CD4-positive, alpha-beta T cell treated with Interleukin-4 for 4 hours (primary cell): ENCODE measurements at places on chromosomes 6 and 20.

GRCh38 chr20:43189554-43190331, at the start of gene PTPRT:
Gene PTPRT, minus strand, starts transcription at chr20:43189906. Its CDS starts 173 bp downstream, at chr20:43189733.
- no peak for DNase-seq

DNA sequence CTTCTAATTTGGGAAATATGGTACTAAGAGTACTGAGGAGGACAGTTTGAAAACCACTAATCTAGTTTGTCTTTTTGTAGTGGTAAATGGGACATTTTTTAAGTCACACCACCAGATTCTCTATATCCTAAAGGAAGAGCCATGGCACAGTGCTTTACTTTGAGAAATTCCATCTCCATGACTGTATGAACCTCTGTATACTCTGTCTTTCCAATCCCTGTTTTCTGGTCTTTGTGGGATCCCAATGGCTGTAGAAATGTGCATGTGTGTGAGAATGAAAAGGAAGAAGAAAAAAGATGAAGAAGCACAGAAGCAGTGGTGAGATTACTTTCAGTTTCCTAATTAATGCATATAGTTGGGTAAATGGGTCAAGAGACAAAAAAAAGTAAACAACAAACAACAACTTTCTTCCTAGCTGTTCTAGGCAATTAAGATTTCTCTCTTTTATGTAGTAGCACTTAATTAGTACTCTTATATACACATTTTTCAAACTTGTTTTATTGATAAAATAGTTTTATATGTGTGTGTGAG, 141.2 kb upstream of the HCRTR2 start:
- DNase-seq, result no peak

- no peak for DNase-seq
Measured at GRCh38 chr6:146312608-146313007, 231.0 kb upstream of the RAB32 start.

DNA sequence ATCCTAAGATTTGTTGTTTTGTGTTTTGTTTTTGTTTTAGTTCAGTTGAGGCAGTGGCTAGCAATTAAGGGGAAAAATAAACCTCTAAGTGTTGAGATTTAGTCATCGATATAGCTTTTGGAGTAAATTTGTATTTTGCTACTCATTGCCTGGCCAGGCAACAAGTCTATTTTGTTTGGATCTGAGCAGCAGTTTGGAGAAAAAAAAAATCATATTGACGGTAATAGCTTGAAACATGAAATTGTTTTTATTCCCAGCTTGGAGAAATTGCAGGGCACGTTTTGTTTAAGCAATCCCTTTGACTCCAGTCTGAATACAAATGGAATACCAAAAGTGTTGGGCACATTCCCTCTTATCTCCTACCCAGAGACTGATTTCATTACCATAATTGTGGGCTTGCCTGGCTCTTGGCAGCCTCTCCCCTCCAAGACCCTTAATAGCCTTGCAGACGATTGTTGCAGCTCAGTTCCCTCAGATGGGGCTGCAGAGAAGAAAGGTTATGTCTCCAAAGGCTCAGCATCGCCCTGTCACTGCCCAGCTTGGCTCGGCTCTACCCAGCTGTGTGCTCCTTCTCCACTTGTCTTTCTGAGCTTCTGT, 56.0 kb downstream of the ISM1 start:
- DNase-seq, result no peak

- DNase-seq, result no peak
Measured at GRCh38 chr6:120785459-120786086, 548.7 kb downstream of the TBC1D32 start.

DNA sequence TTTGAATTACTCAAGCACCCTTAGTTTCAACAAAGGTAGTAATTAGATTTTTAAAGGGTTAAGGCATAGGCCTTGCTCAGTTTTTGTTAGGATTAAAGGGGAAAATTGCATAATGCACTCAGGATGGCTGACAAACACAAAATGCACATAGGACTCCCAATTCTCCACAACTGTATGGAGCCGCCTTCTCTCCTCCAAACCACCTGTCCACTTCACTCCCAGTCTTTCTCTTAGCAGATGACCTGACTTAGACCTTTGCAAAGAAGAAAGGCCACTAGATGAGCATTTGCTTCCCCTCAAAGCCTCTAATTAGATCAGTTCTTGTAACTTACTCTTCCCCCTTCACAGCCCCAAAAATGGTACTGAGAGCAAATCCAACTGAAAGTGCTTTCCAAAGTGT, 20.1 kb downstream of the NSFL1C start:
- DNase-seq, result no peak

GRCh38 chr6:100062621-100063020, 68.6 kb upstream of the MCHR2 start:
- no peak for DNase-seq

- no peak for DNase-seq
Measured at GRCh38 chr6:169388395-169389166, 134.9 kb upstream of the THBS2 start.

DNA sequence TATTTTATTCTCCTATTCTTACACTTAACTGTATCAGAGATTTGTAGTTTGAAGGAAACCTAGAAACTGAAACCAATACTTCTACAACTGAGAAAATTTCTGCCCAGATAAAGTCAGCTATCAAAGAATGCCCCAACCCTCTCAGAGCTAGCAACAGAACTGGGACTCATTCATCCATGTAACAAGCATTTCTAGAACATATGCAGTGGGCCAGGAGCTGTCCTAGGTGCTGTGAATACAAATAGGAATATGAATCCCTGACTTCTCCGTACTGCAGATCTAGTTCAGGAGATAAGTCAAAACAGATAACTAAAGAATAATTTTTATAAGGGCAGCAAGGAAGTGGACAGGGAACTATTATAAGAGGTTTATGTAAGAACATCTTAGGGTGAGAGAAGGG, 654.1 kb upstream of the NOX3 start:
- DNase-seq, result no peak

DNA sequence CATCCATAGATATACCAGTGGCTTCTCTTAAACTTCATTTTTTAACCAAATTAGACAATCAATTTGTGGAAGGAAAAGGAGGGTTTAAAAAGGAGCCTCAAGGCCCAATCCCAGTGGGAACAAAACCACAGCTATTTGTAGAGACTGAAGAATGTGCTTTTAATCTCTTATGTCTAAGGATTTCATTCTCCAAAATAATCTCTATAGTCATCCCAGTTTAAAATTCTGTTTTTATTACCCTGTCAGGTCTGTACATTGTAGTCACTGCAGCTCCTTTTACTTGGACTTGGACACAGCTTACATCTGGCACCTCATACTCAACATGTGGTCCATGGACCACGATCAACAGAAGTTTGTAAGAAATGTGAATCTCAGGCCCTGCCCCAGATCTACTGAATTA, 152.1 kb upstream of the STMND1 start:
- DNase-seq, result no peak

DNA sequence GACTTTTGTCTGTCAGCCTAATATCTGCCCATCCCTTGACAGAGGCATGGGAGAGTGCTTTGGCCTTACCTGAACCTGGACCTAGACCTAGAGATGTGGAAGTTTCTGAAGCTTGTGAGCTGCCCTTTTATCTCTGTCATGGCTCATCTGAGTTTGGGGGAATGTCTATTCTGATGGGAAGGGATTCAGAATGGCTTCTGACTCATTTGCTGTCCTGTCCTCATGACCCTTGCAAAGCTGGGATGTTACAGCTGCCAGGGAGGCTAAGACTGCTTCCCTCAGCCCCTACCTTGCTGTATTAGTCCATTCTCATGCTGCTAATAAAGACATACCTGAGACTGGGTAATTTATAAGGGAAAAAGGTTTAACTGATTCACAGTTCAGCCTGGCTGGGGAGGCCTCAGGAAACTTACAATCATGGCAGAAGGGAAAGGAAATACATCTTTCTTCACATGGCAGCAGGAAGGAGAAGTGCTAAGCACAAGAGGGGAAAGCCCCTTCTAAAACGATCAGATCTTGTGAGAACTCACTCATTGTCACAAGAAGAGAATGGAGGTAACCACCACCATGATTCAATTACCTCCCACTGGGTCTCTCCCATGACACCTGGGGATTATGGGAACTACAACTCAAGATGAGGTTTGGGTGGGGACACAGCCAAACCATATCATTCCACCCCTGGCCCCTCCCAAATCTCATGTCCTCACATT, 252.2 kb downstream of the ERMARD start:
- DNase-seq, result no peak

GRCh38 chr6:17107863-17108262, 6.0 kb downstream of the STMND1 start:
- no peak for DNase-seq

DNA sequence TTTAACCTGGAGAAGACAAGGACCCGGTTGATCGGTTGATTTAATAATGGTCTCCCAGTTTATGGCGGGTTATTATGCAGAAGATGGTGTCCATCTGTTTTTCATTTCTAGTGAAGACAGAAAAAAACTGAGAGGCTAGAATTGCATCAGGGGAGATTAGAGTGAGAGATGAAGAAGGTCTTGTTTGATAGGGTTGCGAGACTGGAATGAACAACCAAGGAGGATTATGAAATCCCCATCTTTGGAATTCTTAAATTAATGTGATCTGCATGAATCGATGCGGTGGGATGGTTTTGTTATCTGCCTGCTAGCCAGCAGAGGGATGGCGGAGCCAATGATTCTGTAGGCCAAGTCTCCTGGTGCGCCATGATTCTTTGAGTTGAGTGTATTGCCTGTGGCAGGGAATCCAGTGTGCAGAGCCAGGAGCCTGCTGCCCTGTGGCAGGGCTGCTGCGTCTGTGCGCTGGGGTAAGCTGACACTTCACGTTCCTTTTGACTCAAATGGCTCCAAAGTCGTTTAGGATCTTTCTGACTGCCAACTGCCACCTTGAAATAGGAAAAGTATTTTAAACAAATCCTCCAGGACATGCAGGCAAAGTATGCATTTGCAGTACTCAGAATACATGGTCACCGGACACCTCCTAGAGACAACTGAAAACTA, 200.1 kb downstream of the CLIC5 start:
- no peak for DNase-seq

DNA sequence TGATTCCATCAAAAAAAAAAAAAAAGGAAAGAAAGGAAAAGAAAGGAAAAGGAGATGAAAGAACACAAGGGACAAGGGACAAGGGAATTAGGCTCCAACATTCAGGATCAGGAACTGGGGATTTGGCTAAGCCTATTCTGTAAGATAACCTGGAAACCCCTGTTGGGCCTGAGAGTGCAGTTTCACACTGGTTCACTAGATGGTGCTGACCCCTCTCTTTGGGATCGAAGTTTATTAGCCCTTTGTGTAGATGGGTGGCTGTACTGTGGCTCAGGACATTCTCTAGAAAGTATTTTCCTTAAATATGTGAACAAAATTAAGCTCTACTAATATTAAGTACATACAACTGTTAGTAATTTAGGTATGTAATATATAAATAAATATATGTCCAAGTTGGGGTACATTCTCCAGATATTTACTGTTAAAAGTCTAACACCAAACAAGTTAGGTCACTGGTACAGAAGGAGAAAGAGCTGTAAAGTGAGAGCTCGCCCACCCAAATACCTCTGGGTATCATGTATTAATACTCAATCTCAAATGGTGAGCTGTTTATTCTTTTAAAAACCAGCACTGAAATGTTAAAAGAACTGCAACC, 6.3 kb downstream of the OR2A4 start:
- DNase-seq, result peak; percentile 17

DNA sequence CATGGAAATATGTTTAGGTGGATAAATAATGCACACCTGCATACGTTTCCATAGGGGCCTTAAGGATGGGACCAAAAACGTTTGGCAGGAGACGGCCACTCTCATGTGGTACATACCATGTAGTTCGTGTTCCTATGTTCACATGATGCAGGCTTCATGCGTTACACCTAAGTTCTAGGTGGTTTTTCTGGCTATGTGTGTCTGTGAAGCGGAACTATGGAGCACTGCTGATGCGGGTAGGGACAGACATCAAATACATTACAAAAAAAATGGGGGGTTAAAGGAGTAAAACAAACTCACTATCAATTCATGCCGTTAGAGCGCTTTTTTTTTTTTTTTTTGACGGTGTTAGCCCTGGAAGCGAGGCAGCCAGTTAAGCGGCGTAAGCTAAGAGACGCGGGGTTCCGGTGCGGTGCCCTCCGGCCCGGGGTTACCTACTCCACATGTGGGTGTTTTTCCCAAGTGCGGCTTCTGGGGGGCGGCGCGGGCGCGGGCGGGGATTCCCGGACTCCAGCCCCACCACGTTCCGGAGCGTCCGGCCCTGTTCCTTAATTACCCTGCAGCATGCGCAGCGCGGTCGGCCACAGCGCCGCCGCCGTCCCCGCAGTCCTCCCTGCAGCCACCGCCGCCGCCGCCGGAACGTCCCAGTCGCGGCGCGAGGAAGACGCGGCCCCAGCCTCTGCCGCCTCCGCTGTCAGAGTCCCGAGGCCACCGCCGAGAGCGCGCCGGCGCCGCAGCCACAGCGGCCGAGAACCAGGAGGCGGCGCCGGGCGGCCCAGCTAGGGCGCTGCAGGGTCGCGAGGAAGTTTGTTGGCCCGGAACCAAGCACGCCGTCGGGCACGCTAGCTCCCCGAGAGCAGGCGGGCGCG, 648 bp downstream of the COL19A1 start:
- DNase-seq, result peak; percentile 35

GRCh38 chr6:169843110-169843509, 91.7 kb downstream of the ERMARD start:
- DNase-seq, result no peak

- DNase-seq, result no peak
Measured at GRCh38 chr6:54706844-54707605, 139.5 kb upstream of the FAM83B start.

DNA sequence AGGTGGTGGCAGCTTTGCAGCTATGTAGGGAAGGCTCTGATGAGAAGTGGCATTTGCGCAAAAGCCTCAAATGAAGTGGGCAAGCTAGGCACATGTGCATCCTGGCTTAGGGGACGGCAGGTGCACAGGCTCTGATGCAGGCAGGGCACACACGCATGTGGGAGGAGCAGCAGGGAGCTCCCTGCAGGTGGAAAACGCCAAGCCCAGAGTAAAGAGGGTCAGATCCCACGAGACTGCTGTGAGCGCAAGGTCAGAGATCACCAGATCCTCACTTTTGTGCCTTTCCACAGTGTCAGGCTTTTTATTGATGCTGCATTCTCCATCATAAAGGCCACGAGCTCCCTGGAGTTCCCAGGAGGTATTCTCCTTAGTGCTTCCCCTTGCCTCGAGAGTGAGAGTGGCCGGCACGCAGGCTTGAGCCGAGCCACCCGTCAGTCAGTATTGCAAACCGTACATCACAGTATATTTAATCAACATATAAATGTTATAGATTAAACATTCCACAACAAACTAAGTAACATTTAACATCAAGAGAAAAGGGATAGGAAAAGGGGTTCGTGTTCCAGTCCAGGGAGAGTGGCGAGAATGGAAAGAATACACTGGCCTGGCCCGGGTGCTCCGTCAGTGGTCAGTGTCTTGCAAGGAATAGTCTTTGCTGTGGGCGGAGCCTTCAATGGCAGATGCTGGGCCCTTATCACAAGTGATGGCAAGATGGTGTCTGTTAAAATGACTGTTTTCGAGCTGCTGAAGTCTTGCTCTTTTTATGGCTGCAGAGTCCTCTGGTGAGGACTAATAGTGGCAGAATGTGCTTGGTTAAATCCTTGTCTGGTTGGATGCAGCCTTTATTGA, 109.4 kb downstream of the SYNDIG1 start:
- DNase-seq, result no peak

GRCh38 chr6:114997813-114998292, 655.0 kb upstream of the HS3ST5 start:
- DNase-seq, result peak; percentile 6

GRCh38 chr6:163384510-163384909, 30.0 kb upstream of the QKI start:
- DNase-seq, result no peak

- peak; percentile 51 for DNase-seq
Measured at GRCh38 chr6:125114248-125114858, 39.2 kb upstream of the TPD52L1 start.
